ENCODE measurements at places on chromosomes 3 and 15.

DNA sequence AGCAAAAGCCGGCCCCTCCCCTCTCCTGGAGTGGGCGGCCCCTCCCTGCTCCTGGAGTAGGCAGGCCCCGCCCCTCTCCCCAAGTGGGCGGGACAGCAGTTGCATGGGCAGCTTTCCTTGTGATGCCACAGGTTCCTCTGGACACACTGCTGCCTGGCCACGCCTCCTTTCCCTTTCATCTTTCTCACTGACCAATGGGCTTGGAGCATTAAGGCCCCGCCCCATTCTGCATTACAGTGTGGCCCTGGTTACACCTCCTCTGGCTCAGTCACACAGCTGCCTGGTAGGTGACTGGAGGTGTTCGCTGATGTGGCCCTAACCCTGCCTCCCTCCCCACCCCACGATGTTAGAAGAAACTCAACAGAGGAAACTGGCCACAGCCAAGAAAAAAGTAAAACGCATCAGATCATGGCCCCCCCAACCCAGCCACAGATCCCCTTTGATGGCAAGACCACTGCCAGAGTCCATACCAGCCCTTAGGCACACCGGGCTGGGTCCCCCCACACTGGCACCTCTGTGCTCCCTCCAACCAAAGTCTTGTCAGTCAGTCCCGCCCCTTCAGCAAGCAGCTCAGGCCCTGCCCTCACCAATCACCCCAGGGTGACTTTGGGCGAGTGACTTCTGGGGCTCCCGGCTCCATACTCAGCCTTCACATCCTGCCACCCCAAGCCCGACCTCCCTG, 84.3 kb downstream of the ADAMTS7 start:
- DNase-seq: peak; percentile 48

DNA sequence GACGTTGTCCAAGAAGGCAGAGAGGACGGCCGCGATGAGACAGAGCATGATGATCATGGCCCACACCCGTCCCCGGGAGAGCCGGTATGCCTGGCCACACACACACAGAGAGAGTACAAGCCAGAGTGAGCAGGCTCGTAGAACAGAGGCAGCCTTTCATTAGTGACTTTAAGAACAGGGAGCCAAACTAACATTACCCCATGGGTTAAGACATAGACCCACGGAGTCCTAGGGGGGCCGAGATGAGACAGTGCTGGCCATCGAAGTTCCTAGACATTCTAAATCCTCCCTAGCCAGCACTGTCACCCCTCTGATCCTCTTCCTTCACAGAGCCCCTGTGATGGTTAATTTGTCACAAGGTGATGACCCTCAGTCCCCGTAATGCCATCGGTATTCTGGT, 114.0 kb downstream of the OCA2 start:
- DNase-seq: no peak

- no peak for DNase-seq
Measured at GRCh38 chr3:21392526-21392925, 358.5 kb downstream of the ZNF385D start.

DNA sequence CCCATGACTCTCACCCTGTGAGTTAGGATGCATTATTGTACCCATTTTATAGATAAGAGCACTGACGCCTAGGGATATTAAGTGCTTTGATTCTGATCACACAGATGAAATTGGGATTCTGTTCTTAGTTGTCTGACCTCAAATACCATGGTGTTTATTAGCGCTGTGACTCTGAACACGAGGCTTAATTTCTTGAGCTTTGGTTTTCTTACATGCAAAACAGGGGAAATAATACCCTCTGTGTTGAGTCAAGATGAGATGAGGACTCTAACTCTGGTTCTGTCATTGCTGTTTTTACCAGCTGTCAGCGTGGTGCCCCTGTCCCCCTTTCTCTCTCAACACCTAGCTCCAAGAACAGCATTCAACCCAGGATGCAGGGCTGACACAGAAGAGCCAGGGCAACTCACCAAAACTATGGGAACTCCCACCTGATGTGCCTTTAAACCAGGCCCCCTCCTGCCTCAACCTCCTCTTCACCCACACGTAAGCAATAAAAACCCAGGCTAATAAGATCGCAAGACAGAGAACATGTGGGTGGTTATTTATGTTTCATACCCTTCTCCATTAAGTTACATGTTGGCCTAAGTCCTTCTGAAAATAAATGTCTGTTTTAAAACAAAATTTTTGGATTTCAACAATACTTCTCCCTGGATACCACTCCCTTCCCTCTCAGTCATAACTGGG, 100.1 kb upstream of the SPATA12 start:
- DNase-seq: no peak

DNA sequence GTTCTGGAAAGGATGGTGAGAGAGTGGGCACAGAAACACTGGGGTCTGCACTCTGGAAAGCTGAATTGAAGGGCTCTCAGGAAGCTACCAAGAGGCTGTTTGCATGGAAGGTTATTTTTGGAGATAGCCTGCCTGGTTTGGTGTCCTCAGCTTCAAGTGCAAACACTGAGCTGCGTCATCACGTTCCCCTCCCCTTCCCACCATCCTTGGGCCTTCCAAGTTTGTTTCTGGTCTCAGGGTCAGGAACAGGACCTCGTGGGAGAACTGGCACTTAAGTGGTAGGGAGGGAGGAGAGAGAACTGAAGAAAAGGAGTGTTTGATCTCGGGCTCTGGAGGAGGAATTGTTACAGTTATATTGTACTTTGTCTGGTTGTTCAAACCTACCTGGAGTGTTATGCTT, 10.6 kb downstream of the ST6GAL1 start:
- no peak for DNase-seq

GRCh38 chr3:122516846-122517360, 2.2 kb upstream of the KPNA1 start:
- DNase-seq: no peak

DNA sequence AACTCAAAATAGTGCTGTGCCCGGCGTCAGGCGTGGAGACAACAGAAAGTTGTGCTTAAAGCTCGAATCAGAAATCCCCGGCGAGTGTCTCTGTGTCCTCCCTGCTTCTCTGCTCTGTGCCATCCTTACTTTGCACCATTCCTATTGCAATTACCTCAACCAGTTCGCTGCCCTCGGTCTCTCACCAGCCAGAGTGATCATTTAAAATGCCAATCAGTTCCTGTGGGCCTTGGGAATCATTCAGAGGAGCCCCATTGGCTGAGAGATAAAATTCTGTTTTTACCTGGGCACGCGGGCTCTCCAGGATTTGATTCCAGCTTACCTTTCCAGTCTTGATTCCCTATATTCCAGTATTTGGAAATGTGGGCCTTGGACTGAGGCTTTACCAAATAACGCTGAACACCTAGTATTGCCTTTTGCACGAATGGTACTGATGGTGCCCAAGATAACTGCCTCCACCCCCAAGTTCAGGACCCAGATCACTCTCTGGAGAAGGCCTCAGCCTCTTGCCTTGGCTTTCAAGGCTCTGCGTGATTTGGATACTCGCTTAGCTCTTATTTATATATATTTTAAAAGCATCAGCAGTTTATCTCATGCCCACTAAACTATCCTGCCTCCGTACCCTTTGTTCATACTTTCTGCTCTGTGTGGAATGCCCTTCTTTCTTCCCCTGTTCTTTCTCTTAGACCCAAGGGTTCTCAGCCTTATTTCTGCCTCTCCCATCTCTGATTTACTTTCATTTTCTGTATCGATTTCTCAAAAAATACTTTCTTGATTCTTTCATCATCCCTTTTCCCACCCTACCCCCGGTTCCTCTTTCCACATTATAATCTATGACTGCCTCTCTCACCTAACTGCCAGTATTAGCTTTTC, 863 bp downstream of the PSMA4 start:
- DNase-seq: no peak

DNA sequence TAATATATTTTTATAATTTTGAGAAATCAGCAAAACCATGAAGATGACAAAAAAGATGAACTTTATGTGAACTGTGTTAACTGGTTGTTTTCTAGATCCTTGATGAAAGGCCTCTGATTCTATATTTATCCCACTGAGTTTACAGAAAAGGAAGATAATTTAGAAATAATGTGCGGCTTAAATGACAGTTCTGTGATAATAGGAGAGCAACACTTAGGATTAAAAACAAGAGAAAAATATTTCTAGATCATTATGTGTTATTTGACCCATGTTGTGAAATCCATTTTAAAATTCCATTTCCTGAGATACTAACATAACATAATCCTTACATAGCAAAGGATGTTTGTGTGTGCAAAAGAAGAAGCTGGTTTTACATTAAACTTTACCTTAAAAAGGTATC, 598.0 kb downstream of the DIPK2A start:
- DNase-seq: no peak

GRCh38 chr3:65146179-65146578, 458.4 kb upstream of the ADAMTS9 start:
- no peak for DNase-seq

DNA sequence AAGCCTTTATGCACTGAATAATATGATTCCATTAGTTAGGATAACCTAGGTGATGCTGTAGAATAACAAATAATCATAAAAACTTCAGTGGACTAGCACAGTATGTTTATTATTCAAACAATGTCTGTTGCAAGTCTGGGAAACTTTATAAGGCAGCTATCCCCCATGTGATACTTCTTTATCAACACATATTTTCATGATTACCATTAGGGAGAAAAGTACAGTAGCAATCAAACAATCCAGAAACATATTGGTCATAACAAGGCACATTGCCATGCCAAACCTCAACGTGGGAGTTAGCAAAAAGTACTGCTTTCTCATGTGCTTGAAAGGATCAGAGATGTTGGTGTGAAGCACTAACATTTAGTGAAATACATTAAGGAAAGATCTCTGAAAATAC, 35.5 kb downstream of the EOMES start:
- no peak for DNase-seq

DNA sequence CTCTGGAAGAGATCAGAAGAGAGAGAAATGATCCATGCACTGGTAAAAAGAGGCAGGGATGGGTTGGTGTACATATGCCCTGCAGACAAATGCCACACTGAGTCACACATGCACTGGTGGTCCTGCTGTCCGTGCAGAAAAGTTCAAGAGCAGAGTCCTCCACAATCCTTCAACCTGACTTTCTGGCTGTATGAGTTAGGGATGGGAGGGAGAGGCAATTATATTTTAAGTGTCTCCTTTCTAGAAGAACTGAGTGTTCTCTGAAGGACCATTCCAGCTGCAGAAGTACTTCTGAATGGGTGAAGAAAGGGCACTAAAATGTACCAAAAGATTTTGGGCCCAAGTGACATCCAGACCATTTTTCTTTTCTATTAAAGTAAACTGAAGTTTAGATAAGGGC, 26.4 kb downstream of the TMEM39A start:
- DNase-seq: no peak

GRCh38 chr3:88113311-88114162, 36.2 kb upstream of the C3orf38 start:
- DNase-seq: peak; percentile 73

- no peak for DNase-seq
Measured at GRCh38 chr3:53217175-53217574, 38.6 kb downstream of the TKT start.

GRCh38 chr3:46368569-46368968, 2.2 kb upstream of the CCR5 start:
- DNase-seq: peak; percentile 47

GRCh38 chr3:64616953-64617352, 70.8 kb downstream of the ADAMTS9 start:
- no peak for DNase-seq

DNA sequence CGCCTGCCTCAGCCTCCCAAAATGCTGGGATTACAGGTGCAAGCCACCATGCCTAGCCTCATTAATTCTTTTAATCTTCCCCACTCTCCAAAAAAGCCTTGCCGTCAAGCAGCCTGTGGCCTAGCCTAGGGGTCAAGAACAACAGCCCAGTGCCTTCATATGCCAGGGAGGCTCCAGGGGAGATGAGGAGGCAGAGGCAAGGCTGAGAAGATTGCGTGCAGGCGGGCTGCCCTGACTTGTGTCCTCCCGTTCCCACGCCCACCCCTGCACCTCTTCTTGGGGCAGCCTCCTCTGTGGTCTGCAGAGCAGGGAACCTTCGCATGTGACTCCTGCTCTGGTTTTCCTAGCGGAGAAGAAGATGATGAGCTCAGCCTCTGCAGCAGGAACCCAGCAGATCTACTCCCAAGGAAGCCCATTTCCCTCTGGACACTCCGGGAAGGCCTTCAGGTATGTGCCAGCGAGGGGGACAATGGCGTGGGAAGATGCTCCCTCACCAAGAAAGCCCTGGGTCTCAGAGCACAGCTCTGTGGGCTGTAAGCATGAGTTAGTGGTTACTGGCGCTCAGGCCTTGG, 118.5 kb upstream of the ABHD17C start:
- no peak for DNase-seq

DNA sequence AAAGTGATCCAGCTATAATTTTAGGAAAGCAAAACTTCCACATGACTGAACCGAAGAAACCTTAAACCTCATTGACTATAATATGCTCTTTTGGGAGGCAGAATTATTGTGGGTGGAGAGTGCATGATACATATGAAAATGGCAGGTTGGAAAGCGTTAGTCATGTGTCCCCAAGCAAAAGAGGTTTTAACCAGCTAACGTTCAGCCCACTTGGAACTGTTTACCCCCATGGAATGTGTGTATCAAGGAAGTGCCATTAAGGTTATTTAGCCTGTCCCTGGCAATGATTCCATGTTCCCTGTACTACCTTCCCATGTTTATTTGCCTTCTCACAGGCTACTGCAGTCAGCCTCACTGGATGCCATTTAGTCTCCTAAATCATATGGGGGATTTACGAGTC, 44.1 kb upstream of the LRRC58 start:
- no peak for DNase-seq

GRCh38 chr3:88180398-88180999, 30.7 kb downstream of the C3orf38 start:
- DNase-seq: peak; percentile 19

- DNase-seq: no peak
Measured at GRCh38 chr3:171824116-171824515, 13.8 kb upstream of the PLD1 start.

- no peak for DNase-seq
Measured at GRCh38 chr15:84785053-84785452, 32.1 kb upstream of the ALPK3 start.

- DNase-seq: no peak
Measured at GRCh38 chr3:28476194-28476593, 127.6 kb upstream of the AZI2 start.

DNA sequence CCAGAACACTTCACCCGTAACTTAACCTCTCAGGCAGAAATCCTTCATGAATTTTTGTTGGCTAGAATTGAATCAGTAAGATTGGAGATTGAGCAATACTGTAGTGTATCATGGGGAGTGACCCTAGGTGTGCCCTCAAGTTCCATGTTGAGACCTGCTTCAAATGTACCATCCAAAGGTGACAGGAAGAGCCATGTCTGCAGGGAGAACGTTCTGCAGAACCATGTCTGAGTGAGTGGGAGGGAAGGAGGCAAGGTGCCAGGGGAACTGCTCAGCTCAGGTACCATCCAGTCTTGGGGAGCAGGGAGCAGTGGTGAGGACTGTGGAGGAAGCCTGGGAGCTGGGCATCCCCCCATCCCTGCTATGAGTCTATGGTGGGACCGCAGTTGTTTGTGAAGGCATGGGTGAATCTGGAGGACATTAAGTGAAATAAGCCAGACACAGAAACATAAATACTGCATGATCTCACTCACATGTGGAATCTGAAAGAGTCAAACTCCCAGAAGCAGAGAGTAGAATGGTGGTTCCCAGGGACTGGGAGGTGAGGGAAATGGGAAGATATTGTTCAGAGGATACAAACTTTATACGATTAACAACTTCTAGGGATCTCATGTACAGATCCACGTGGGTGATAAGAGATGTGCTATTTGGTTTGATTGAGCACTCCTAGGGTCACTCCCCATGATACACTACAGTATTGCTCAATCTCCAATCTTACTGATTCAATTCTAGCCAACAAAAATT, 23.3 kb downstream of the CFAP161 start:
- DNase-seq: no peak
